Stimulated activated CD4-positive, alpha-beta T cell treated with anti-CD3 and anti-CD28 coated beads, Interleukin-15, amount 100 ng/mL, for 1 hour (primary cell): ENCODE measurements at places on chromosomes 1 and 21.

DNA sequence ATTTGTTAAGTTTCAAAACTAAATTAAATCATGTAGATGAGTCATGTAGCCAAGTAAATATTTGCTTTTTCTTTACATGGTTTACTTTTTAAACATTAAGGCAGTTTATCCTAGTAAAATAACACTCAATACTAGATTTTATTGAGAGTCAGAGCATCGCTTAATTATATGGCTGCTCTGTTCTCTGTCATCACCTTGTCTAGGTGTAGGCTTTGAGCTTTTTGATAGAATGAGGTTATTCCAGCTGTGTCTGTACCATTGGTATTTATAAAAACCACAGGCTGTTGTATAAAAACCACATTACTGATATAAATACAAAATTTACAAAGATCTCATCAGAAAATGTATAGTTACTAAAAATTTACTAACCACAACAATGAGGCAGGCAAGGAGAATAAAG is 42.5 kb upstream of the GPR52 start:
- DNase-seq, result no peak

DNA sequence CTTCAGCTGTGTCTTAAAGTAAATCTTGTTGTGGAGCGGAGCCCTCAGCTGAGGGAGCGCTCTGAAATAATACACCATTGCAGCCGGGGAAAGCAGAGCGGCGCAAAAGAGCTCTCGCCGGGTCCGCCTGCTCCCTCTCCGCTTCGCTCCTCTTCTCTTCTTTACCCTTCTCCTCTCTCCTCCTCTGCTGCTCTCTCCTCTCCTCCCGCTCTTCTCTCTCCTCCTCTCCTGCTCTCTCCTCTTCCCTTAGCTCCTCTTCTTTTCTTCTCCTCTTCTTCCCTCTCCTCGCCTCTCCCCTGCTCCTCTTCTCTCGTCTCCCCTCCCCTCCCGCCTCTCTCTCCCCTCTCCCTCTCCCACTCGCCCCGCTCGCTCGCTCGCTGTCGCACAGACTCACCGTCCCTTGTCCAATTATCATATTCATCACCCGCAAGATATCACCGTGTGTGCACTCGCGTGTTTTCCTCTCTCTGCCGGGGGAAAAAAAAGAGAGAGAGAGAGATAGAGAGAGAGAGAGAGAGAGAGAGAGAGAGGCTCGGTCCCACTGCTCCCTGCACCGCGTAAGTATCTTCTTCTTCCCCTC is at the start of gene PROX1:
Gene PROX1, plus strand, starts transcription at position 47 of the 580 bp plus-strand sequence. CDS start 8,563 bp downstream, outside the sequence.
- no peak for DNase-seq

- DNase-seq, result no peak
Observed at GRCh38 chr1:209341146-209341545, 242.4 kb upstream of the CAMK1G start.

DNA sequence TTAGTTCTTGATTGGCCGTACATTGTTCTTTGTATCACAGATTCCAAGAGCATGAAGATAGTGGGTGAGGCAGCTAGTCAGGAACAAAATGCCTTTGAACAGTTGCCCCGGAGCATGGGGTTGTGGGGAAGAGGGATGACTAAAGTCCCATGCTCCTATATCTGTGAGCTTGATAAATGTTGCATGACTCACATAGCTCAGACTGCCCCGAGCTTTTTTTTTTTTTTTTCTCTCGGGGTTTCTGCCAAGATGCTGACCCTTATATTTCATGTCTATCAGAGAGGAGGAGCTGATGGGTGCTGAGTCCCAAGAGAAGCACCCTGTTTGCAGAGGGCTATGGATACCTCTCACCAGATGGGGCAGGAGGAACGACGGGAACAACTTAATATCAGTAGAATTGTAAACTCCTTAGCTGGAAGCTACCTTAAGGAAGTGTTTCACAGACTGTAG is 40.6 kb downstream of the SRRM1 start:
- DNase-seq, result no peak

- no peak for DNase-seq
Observed at GRCh38 chr1:116179419-116179818, 68.2 kb downstream of the MAB21L3 start.

GRCh38 chr1:29687166-29687565 is 450.8 kb downstream of the PTPRU start:
- no peak for DNase-seq

DNA sequence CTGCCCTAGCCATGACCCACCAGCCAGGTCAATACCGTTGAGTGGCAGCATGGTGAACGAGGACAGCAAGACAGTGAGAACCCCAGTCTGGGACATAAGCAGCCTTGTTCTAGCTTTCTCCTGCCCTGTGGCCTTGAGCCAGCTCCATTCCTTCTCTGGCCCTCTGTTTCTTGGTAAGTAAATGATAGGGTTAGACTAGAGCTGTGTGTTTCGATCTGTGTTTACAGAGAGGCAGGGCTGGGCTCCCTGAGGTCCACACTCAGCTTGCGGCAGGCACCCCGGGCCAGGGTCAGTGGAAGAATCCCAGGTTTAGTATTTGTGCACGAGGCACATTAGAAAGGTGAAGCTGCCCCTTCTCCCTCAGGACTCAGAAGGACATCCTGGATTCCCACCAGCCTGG is 27.3 kb downstream of the FOXO6 start:
- DNase-seq, result no peak

DNA sequence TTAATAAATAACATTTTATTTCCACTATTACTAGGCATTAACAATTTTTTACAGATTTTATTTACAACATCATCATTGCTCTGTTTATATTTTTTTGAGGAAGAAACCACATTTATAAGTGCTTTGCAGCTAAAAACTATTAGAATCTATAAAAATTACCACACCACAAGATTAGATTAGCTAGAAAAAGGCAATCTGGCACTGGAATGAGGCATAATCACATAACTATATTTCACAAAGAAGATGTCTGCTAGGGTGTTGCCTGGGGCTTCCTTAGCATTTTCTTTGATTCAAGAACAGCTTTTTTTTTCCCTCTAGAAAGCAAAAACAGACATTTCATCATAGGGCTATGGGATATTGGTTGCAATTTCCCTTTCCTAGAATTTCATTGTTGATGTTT is 2169.2 kb downstream of the MRPL39 start:
- no peak for DNase-seq

DNA sequence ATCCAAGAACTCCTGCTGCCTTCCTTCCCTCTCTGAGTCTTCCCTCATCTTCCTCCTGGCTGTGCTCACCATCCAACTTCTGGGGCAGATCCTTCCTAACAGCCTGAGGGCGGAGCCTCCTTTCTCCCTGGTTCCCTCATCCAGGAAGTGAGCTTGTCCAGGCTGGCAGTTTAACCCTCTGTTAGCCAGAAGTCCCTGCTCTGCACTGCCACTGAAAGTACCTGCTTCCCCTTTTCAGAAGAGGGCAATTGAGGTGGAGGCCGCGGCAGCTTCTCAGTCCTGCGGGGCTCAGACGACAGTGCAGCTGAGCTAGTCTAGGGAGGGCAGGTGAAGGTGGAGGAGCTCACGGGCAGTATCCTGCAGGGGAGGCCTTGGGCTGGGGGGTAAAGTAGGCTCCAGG is 149.1 kb downstream of the FCRL5 start:
- no peak for DNase-seq

DNA sequence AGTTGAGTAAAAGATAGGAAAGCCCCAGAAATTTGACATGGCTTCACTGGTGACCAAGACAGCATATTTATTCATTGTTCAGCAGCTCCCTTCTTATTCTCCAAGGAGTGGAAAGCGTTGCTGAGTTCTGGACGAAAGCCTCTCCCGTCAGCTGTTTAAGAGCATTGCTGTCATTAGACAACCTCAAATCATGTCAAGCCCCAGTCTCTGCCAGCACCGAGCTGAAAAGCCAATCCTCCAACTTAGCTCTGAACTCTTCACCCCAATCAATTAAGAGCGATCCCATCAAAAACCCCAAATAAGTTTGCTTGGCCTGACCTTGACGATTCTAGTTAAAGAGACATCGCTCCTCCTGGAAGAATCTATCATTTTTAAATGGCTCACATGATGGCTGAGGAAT is 110.8 kb downstream of the PLPP3 start:
- DNase-seq, result no peak

GRCh38 chr1:234707641-234708040 is 97.7 kb upstream of the IRF2BP2 start:
- DNase-seq, result no peak

DNA sequence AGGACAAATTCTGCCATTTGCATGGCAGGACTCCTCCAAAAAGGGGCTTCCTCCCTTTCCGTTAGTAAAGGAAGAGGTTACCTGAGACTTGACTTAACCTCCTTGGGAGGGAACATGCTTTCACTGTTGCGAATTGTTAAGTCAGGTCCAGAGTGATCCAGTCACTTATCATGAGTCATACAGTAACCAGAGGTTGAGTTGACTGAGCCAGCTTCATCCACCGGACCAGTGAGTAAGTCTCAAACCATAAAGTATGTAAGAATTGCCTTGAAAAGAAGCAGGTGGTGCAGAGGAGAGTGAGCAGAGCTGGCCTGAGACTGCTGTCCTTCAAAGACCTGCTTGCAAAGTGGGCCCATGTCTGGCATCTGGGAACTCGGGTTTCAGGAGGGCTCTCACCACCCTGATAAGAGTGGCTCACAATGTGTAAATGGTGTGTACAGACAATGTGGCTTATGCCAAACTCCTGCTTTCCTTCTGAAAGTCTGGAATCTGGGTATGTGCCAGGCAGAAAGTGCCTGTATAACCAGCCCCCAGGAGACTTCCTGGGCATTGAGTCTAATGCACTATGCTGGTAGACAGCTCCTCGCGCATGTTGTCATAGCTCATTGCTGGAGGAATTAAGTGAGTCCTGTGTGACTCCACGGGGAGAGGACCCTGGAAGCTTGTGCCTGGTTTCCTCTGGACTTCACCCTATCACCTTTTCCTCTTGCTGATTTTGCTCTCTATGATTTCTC is 84.3 kb upstream of the KLHDC7A start:
- DNase-seq, result no peak

- DNase-seq, result no peak
Observed at GRCh38 chr1:64550510-64550909, 80.6 kb downstream of the CACHD1 start.

DNA sequence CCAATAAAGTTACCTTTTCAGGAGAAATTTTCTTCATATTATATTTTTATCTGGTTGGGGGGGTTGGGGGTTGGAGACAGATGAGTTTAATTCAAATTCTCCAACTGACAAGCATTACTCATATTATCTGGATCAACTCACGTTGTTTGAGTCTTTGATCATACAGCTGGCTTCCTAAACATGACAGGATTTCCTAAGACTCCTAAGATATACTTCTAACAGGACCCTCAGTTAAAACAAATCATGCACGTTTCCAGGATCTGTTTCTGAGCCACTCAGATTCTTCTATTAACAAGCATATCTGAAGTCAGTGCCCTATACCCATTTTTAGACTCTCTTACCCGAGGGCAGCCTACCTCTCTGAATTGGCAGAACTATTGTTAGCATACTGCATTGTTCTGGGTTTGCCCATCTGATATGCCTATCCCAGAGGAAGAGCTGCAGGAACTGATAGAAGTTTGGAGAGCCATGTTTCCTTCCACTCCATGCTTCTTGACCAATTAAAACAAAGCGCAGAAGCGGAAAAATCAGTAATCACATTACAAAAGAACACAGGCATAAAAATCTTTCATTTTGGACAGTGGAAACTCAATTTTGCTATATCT is 653.9 kb downstream of the LTN1 start:
- no peak for DNase-seq

GRCh38 chr1:32774950-32775634 is 42.1 kb downstream of the YARS1 start:
- no peak for DNase-seq

- no peak for DNase-seq
Observed at GRCh38 chr1:155504207-155504606, 58.4 kb downstream of the ASH1L start.

DNA sequence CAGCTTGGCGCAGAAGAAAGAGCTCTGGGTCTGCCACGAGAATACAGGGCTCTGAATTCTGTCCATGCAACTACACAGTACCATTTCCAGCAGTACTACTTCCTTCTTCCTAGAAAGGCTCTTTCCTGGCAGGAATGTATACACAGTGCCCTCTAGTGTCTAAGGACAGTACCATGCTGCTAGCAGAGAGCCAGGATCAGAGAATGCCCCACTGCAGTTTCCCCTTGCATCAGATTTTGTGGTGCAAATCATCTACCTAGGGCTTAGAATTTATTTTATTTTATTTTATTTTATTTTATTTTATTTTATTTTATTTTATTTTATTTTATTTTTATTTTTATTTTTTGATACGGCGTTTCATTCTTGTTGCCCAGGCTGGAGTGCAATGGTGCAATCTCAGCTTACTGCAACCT is 50.8 kb downstream of the PAX7 start:
- DNase-seq, result no peak

- no peak for DNase-seq
Observed at GRCh38 chr1:214316593-214316992, 35.6 kb downstream of the SMYD2 start.

DNA sequence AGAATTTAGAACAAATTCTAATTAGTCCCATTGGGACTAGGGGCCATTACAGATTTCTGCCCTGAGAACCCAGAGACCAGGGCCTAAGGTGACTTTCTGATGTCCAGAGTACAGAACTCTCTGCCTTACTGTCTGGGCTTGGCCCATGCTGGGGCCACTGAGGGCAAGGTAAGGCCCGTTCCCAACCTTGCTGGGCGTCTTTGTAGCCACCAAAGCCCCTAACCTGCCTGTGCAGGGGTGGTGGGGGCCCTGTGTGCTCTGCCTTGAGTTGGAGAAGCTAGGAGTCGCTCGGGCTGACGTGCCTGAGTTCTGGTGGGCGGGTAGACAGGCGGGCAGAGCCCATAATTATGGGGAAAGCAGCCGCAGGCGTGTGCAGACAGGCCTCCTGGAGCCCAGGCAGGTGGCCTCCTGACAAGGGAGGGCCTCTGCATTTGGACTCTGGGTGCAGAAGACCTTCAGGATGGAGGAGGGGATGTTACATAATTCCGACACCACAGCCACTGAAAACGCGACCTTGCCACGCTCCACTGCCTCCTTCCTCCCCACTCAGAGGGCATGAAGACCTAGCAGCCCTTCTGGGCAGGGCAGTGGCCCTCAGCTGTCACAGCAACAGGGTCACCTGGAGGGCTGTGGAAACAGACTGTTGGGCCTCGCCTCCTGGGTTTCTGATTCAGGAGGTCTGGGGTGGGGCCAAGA is 239.9 kb upstream of the TMEM51 start:
- no peak for DNase-seq

DNA sequence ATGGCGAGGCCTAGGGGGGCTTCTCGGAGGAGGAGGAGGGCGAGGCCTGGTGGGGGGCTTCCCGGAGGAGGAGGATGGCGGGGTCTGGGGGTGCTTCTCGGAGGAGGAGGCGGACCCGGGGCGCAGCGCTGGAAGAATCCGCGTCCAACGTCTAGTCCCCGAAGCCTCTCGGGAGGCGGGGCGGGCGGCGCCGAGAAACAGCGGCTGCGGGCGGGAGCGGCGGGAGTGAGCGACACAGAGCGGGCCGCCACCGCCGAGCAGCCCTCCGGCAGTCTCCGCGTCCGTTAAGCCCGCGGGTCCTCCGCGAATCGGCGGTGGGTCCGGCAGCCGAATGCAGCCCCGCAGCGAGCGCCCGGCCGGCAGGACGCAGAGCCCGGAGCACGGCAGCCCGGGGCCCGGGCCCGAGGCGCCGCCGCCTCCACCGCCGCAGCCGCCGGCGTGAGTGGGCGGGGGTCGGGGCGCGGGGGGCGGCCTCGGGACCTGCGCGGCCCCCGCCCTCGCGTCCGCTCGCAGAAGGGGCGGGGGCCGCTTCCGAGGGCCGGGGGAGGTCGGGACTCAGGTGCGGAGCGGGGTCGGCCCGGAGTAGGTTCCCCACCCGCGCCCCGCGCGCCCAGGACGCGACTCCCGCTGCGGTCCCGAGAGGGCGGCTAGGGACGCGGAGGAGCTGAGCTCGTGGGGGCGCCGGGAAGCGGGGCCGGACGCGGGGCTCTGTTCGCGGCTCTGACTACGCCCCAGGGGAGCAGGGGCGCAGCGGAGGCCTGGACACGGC is at the start of gene KLHL17:
Gene KLHL17, plus strand, starts transcription at position 222 of the 769 bp plus-strand sequence. Its CDS starts 110 bp downstream, at position 332.
- peak; percentile 80 for DNase-seq

- no peak for DNase-seq
Observed at GRCh38 chr1:207698822-207699483, 52.9 kb upstream of the CD46 start.
